ENCODE measurements at places on chromosomes 7 and 10.

DNA sequence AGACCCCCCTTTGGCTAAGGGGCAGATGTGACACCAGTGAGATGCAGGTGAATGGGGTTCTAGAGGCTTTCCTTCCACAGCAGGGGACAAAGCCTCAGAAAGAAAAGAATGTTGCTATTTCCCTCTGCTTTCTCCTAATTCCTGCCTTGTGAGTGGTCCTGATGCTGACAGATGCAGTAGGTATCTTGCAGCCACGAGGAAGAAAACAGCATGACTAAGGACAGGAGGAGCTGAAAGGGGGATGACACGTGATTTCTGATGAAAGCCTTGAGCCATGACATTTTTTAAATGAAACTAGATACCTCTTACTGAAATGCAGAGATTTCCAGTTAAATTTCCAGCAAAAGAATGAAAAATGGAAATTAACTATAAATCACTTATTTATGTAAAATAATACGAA is 92.4 kb downstream of the C1GALT1 start:
- DNase-seq, result no peak

GRCh38 chr10:49197171-49197570 is 9.0 kb upstream of the TMEM273 start:
- DNase-seq, result no peak

GRCh38 chr10:18008986-18009385 is 57.3 kb downstream of the SLC39A12 start:
- DNase-seq, result no peak

GRCh38 chr7:140242057-140243031 is 65.6 kb upstream of the KDM7A start:
- peak; percentile 85 for DNase-seq

GRCh38 chr7:157568770-157569584 is 232.2 kb downstream of the DNAJB6 start:
- DNase-seq, result peak; percentile 93

GRCh38 chr7:80614851-80615271 is 23.6 kb upstream of the CD36 start:
- no peak for DNase-seq

DNA sequence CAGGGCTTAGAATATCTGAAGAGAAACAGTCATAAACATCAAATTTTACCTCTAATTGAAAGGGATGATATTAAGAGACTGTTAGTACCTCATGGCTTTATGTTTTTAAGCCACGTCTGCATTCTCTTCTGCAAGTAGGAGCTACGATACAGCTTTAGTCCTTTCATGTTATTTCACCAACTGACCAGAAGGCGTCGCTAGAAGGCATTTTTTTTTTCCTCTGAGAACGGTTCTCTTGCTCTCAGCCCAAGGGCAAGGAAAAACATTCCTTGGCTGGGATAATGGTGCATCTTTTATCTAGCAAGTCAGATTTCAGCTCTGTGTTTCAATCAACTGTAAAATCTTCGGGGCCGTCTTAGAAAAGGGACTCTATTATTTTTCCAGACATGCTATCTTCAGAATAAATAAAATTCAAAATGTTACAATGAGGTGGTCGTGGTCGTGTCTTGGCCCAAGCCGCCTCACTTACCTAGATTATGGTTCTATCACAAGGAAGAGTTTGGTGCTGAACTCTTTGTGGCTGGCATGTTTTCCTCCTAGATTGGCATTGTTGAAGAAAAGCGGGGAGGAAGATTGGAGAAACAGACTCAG is 41.6 kb upstream of the LYZL2 start:
- peak; percentile 64 for DNase-seq

DNA sequence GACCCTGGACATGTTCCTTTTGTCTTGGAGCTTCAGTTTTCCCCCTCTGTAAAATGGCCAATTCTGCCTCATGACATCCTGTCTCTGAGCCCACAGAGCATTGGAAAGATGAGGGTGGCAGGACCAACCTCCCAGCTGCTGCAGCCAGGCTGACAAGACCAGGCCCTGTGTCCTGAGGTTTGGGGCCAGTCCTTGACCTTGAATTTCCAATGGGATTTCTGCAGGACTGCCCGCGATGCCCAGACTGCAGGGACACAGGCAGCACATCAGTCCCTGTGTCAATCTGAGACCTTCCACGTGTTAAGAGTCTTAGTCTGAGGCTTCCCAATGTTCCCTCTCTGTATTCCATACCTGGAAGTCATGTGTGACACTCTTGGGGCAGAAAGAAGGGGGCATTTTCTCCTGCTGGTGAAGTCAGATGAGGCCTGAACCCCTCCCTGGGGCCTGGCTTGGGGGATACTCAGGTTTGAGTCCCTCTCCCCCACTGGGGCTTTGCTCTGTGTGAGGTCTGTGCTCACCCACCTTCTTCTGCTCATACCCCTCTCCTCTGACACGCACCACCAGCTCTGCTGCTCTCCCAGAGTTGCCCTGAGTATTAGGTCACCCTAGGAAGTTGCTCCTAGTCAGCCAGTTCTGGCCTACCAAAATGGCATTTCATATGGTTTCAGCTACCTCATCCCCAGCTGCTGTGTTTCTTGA is 79.2 kb downstream of the ADCY1 start:
- no peak for DNase-seq

DNA sequence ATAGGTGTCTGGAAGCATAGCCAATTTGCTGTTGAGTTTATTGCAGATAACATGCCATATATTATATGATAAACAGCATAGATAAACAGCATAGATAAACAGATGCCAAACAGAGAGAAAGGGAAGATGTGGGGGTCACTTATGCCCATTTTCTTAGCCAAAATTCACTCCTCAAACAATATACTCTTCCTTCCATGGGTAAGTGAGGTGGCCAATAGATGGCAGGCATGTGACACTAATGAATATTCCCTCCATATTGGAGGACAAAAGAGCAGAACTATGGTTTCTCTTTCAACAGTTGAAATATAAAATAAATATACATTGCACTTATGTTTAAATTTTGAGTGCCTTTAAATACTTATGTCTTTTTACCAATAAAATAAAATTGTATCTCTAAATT is 1212.8 kb downstream of the REEP3 start:
- DNase-seq, result peak; percentile 44

- peak; percentile 11 for DNase-seq
These were observed 74.5 kb downstream of the COBL start for GRCh38 chr7:51242007-51242691.
